Left cardiac atrium (tissue), 4 donors: ENCODE measurements at places on chromosomes 7 and 10. TPM values are rescaled to one million over a fixed set of nuclear protein-coding genes. Genes with fewer than 3 reads are reported as not detected.

FRMD4A gene
- 39.0 TPM for total RNA-seq

- DNase-seq: no peak
Observed at GRCh38 chr10:80477813-80478212, 23.7 kb downstream of the TSPAN14 start.

GPR15LG gene
- not detected for total RNA-seq

DNA sequence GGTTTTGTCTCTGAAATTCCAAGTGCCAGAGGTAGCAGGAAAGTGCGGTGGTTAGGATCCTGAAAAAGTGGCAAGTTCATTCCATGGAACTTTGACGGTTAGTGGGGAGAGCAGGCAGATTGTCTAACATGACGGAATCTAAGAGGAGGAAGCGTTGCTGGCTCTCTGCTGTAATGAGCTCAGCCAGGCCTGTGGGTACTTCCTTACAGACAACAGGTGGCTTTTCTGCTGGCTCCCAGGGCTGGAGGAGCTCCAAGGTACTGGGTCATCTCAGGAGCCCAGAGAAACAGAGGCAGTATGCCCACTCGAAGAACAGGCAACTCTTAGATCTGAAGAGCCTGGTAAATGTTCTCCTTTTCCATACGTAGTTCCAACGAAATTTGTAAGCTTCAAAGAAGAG lies 3.1 kb upstream of the AIFM2 start:
- no peak for DNase-seq

CPVL gene
- 12.8 TPM for total RNA-seq

VAX1 gene
- not detected for total RNA-seq

DNA sequence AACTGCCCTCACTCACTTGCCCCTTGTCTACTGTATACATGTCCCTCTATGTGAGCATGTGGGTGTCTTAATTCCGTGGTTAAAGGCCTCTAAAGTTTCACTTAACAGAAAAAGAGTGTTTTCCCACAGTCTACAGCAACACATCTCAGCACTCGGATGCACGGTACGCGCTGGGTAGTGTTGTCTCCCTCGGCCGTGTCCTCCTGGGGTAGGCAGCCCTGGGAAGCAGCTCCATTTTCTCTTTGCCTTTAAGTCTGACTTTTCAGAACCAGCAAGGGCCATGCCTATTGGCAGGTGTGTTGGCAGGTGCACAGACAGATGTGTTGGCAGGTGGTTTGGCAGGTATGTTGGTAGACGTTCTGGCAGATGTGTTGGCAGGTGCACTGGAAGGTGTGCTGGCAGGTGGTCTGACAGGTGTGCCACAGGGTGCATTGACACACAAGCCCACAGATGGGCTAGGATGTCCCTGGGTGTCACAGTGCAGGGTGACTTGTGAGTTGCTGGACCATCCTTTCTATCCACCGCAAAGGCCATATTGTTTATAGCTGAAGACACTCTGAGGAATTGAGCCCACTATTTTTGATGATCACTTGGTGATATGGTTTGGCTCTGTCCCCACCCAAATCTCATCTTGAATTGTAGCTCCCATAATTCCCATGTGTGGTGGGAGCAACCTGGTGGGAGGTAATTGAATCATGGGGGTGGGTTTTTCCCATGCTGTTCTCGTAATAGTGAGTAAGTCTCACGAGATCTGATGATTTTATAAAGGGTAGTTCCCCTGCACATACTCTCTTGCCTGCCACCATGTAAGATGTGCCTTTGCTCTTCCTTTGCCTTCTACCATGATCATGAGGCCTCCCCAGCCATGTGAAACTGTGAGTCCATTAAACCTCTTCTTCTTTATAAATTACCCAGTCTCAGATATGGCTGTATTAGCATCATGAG lies 296.9 kb downstream of the TNS3 start:
- no peak for DNase-seq

DGKI gene
- 19.1 TPM for total RNA-seq

- DNase-seq: no peak
Observed at GRCh38 chr10:42941295-42941644, 135.6 kb upstream of the RET start.

- no peak for DNase-seq
Observed at GRCh38 chr10:62384057-62384446, 9.9 kb downstream of the ZNF365 start.
